Heart right ventricle (tissue), 16 donors: ENCODE measurements at places on chromosomes 5 and 9. TPM values are rescaled to one million over a fixed set of nuclear protein-coding genes. Genes with fewer than 3 reads are reported as not detected.

- H3K27ac ChIP-seq, result no peak overlapping the region
- H3K36me3 ChIP-seq, result no peaks in the 10 kb centered on the region
These were observed 651.2 kb upstream of the CCNG1 start for GRCh38 chr5:162786234-162786633.

GRCh38 chr5:143472576-143472975, 69.1 kb upstream of the NR3C1 start:
- no peaks in the 10 kb centered on the region for H3K36me3 ChIP-seq
- no peaks in the 10 kb centered on the region for H3K27me3 ChIP-seq
- no peak overlapping the region for H3K4me3 ChIP-seq
- H3K4me1 ChIP-seq, result no peaks in the 10 kb centered on the region
- DNase-seq, result no peak

GRCh38 chr5:119387945-119388618, 32.3 kb downstream of the TNFAIP8 start:
- H3K4me1 ChIP-seq, result peaks cover 12% of the 10 kb centered on the region
- H3K27me3 ChIP-seq, result no peaks in the 10 kb centered on the region
- no peaks in the 10 kb centered on the region for H3K36me3 ChIP-seq
- DNase-seq, result no peak
- H3K27ac ChIP-seq, result no peak overlapping the region

- H3K27ac ChIP-seq, result no peak overlapping the region
- H3K4me3 ChIP-seq, result no peak overlapping the region
- H3K36me3 ChIP-seq, result no peaks in the 10 kb centered on the region
- no peaks in the 10 kb centered on the region for H3K4me1 ChIP-seq
- peak; percentile 10 for DNase-seq
These were observed 44.8 kb upstream of the RNF130 start for GRCh38 chr5:180116077-180116999.

- H3K4me1 ChIP-seq, result no peaks in the 10 kb centered on the region
- H3K27me3 ChIP-seq, result no peaks in the 10 kb centered on the region
- H3K36me3 ChIP-seq, result no peaks in the 10 kb centered on the region
- DNase-seq, result no peak
These were observed 1043.2 kb upstream of the WWC1 start for GRCh38 chr5:167248257-167248656.

DNA sequence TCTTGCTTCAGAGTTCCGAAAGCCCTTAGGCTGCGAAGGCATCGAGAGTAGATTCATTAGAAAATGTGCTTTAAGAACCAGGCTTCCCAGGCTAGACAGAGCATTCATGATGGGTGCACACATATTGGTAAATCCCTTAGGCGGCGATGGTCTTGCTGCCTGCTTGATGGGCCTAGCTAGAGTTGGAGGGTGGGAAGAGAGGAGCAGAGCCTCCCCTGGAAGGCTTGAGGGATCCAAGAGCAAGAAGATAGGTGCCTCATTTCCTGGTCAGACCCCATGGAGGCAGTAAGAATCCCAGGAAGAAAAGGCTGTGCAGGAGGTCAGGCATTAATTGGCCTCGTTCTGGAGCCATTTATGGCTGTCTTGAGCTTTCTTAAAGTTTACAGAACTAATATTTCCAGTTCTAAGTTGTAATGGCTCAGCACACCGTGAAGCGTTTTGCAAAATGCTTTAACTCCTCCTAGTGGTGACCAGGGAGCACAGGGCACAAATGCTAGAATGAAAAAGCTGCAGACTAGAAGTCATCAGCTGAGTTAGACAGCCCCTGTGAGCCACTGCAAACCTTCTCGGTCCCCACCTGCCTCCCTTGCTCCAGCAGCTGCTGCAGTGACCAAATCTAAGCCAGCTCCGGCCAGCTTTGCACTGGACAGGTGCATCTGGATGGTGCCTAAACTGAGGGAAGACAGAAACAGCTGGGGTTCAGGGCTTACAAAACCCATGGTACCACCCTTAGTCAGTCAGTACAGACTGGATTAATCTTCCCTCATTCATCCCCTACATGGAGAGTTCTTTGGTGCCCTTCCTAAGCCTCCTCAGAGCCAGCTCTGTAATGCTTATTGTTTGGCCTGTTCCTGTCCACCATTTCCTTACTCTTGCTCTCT, 14.7 kb downstream of the SLC45A2 start:
- H3K36me3 ChIP-seq, result no peaks in the 10 kb centered on the region
- H3K27ac ChIP-seq, result no peak overlapping the region
- H3K4me1 ChIP-seq, result peaks cover 9% of the 10 kb centered on the region
- H3K4me3 ChIP-seq, result no peak overlapping the region
- DNase-seq, result no peak
- no peaks in the 10 kb centered on the region for H3K27me3 ChIP-seq

- no peaks in the 10 kb centered on the region for H3K4me1 ChIP-seq
- H3K4me3 ChIP-seq, result no peak overlapping the region
- H3K27ac ChIP-seq, result no peak overlapping the region
These were observed 129.7 kb downstream of the YIPF5 start for GRCh38 chr5:144040615-144041305.

GRCh38 chr5:30458681-30459080, 734.8 kb upstream of the CDH6 start:
- no peak overlapping the region for H3K27ac ChIP-seq
- DNase-seq, result no peak
- no peaks in the 10 kb centered on the region for H3K4me1 ChIP-seq
- no peak overlapping the region for H3K4me3 ChIP-seq

- no peak for DNase-seq
- peaks cover 12% of the 10 kb centered on the region for H3K4me1 ChIP-seq
- H3K4me3 ChIP-seq, result no peak overlapping the region
- no peaks in the 10 kb centered on the region for H3K27me3 ChIP-seq
- no peaks in the 10 kb centered on the region for H3K36me3 ChIP-seq
These were observed 25.4 kb downstream of the SRFBP1 start for GRCh38 chr5:121987052-121987684.

DNA sequence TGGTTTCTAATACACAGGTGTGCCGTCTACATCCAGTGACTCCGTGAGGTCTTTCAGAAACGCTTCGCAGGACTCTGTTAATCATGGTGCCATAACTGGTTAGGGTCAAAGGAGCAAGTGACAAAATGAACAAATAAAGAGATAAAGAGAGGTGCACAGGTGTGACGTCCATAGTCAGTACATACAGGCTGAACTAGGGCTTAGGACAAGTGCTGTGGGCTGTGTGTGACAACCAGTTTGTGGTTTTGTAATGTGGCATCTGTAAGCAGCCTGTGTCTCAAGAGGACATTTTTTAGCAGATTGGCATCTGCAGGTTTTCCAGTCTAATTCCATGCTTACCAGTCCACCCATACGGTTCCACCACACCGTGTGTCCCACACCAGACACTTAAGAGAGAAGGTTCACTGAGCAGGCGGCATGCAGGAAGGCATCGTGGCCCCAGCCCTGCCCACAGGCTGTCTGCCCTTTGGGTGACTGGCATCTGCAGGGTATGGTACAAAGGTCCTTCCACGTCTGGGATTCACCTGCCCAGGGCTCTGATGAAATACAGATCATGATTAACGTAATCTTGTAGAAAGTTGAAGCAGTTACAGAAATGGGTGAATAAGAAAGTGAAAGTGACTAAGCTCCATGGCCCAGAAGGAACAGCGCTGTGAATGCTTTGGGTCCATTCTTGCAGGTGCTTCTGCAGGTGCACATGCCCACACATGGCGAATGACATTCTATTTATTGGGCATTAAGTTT, 26.9 kb downstream of the SRD5A1 start:
- peaks cover 23% of the 10 kb centered on the region for H3K36me3 ChIP-seq
- no peaks in the 10 kb centered on the region for H3K4me1 ChIP-seq
- no peaks in the 10 kb centered on the region for H3K27me3 ChIP-seq
- no peak overlapping the region for H3K4me3 ChIP-seq
- H3K27ac ChIP-seq, result no peak overlapping the region
- no peak for DNase-seq

- H3K4me1 ChIP-seq, result peaks cover 5% of the 10 kb centered on the region
- H3K27ac ChIP-seq, result no peak overlapping the region
- no peaks in the 10 kb centered on the region for H3K36me3 ChIP-seq
These were observed 48.4 kb downstream of the PSD2 start for GRCh38 chr5:139843991-139844390.

- H3K36me3 ChIP-seq, result peaks cover 9% of the 10 kb centered on the region
- H3K27ac ChIP-seq, result no peak overlapping the region
- no peak for DNase-seq
- no peak overlapping the region for H3K4me3 ChIP-seq
- peaks cover 62% of the 10 kb centered on the region for H3K4me1 ChIP-seq
These were observed 108.5 kb downstream of the ARHGAP26 start for GRCh38 chr5:142878638-142879037.

The ANGPTL2 gene
- total RNA-seq, result 59.2 TPM

The ARL14EPL gene
- not detected for total RNA-seq

The KCNIP1 gene
- total RNA-seq, result not detected

The LCNL1 gene
- total RNA-seq, result 6.4 TPM
